ENCODE measurements at places on chromosomes 16 and 17.

DNA sequence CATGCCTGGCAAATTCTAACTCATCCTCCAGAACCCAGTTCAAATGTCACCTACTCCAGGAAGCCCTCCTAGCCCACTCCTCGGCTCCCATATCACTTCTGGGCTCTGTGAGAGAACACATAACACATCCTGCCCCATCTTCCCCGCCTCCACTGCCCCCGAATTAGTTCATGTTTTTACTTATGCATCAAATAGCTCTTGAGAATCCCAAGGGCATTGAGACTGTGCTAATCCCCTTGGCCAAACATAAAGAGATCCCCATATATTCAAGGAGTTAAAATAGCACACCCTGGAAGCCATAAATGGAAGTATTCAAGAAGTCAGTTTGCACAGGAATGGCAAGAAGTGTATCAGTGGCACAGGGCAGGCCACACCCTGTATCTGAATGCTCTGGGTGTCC is 2.0 kb upstream of the CREBBP start:
- DNase-seq: no peak

DNA sequence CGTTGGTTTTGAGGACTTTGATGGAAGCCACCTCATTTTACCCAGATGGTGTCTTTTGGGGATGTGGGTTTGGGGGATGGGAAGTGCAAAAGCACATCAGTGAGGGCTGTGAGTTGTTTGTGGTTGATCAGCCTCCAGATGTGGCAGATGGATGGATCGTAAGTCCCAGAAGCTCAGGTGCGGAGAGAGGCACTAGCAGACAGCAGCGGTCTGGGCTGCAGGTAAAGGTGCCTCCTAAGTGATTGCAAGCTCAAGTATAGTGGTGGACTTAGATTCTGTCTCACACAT is 18.0 kb downstream of the HS3ST3B1 start:
- DNase-seq: no peak

DNA sequence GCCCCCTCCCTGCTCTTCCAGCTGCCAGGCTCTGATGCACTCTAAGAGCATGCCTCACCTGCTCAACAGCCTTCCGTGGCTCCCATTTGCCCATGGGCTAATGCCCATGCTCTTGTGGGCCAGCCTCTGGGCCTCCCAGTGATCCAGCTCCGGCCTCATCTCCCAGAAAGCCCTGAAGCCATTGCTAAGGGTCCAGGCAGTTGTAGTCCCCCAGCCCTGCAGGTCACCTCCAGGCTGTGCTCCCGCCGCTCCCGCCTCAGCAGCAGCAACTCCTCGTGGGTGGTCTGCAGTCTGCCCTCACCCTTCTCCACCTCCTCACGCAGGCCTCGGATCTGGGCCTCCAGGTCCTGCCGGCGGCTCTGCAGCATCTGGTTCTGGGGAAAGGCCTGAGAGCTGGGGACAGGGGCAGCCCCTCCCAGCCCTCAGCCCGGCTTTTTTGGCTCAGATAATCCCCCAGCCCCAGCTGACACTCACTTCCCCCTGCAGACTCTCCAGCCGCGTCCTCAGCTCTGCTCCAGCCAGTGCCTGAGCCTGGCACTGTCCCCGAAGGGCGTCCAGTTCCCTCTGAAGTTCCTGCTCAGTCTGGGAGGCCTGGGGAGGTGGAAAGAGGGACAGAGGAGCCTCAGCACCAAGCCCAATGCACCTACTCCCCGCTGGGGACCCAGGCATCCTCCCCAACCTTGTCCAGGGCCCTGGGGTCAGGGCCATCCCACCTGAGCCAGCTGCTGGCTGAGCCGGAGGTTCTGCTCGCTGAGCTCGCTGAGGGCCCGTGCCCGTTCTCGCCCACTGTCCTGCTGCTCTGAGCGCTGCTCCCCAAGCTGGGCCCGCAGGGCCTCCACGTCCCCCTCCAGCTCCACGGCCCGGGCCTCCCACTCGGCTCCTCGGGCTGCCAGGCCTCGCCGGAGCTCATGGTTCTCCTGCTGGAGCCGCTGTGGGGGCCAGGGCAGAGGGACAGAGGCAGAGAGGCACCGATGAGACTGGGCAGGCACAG is 6.2 kb downstream of the BICDL2 start:
- DNase-seq: no peak

DNA sequence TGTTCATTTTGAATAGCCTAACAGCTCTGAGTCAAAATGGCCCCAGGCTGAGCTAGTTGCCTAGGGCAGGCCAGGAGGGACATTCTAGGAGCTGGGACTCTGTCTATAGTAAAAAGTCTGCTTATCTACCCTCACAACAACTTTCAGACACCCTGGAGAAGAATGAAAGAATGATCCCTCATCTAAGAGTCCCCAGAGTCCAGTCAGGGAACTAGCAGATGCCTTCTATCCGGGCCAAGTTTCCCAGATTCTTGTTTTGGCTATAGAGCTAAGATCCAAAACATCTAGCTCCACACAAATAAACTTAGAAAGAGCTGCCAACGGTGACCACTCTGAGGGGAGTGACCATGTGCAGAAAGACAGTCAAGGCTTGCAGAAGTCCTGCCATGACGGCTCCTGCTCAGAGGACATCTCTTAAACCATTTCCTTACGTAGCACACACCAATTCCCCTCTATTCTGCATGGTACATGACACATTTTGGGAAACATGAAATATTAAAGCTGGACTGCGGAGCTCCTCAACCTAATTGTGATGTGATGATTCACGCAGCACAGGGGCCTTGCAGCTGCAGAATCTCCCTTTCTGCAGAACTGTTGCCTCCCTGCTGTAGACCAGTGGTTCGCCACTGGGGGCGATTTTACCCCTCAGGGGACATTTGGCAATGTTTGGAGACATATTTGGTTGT is 24.2 kb downstream of the FAM20A start:
- peak; percentile 13 for DNase-seq

- no peak for DNase-seq
Observed at GRCh38 chr17:80474961-80475909, 1.2 kb downstream of the NPTX1 start.

DNA sequence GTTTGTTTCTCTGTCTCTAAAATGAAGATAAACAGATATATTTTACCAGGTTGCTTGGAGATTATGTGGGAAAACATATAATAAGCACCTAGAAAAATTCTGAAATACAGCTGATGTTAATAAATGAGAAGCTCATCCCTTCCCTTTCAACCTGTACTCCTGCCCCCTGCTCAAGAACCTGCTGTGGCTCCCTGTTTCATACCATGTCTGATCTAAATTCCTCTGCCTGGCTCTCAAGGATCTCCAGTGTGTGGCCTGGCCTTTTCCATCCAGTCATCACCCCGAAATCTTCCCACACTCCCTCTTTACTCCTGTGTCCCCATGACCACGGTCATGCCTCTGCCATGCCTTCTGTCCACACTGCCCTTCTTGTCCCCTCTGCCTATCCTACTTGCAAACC is 19.4 kb upstream of the DLX4 start:
- no peak for DNase-seq

- DNase-seq: no peak
Observed at GRCh38 chr17:2897605-2898004, 101.4 kb downstream of the RAP1GAP2 start.

DNA sequence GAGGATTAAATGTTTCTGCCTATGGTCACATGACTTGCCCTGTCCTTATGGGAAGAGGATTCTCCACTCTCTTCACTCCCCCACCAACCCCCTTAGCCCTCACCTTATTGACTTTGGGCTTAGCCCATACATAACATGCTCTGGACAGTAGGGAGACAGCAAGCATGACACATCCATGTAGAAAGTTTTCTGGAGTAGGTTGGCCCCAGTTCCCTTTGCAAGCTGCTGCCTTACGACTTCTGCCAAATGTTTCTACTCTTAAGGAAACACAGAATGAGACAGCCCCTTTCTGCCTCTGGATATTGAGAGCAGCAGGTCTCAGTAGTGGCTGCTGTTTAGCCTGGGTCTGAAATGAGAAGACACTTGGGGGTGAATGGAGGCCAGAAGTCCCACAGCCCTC is 282.2 kb downstream of the MAP2K6 start:
- no peak for DNase-seq

- DNase-seq: no peak
Observed at GRCh38 chr16:31206776-31207175, 4.2 kb upstream of the PYCARD start.

DNA sequence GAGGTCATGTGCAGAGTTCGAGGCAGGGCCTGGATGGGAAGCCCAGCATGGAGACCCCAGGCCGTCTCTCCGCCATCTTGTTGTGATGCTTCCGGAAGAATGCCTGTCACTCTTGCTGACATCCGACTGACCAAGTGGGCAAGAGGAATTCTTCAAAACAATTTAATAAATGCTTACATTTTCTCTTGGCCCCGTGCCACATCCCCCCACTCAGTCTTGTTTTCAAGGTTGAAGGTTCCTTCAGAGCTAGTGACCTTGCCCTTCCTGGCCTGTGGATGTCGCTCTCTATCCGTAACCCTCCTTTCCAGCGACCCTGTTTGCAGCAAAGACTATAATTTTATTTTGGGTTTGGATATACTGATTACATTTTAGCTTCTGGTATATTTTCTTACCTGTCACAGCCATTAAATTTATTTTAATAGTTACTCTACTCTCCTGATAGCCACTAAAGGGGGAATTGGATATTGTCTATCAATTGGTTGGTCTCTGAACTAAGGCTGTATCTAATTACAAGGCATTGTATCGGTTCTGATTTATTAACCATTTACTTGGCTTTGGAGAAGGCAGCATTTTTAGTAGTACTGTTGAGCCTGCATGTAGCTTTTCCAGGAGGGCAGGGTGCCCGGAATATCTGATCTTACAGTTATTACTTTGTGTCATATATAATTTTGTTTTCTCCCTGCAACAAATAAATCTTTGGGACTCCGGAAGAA is 264.5 kb downstream of the WWOX start:
- DNase-seq: no peak

- DNase-seq: no peak
Observed at GRCh38 chr17:58060596-58061191, 22.5 kb upstream of the DYNLL2 start.

DNA sequence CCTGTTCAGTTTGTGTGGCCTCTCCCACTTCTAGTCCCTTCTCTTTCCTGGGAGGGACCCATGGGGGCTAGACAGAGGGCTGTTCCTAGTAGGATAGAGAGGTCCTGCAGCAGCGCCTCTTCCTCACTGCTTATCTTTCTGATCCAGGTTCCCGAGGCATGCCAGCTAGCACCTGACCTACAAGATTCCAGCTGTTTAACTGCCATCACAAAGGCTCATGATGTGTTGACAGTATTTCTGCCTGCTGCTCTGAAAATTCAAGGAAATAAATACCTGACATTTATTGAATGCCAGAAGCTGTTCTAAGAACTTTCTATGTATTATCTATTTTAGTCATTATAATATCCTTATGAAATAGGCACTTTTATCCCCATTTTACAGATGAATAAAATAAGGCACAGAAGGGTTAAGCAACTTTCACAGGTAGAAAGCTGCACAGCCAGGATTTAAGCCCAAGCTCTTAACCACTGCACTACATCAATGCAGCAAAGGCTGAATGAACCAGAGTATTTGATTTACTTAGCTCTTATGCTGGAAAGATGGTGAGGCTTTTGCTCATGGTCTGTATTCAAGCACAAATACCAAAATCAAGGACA is 38.8 kb downstream of the HEATR6 start:
- no peak for DNase-seq

- no peak for DNase-seq
Observed at GRCh38 chr16:14446796-14447195, 183.3 kb downstream of the PARN start.

GRCh38 chr16:87809150-87809902 is 43.5 kb upstream of the KLHDC4 start:
- no peak for DNase-seq

- no peak for DNase-seq
Observed at GRCh38 chr16:66364117-66364958, 2.2 kb upstream of the CDH5 start.

DNA sequence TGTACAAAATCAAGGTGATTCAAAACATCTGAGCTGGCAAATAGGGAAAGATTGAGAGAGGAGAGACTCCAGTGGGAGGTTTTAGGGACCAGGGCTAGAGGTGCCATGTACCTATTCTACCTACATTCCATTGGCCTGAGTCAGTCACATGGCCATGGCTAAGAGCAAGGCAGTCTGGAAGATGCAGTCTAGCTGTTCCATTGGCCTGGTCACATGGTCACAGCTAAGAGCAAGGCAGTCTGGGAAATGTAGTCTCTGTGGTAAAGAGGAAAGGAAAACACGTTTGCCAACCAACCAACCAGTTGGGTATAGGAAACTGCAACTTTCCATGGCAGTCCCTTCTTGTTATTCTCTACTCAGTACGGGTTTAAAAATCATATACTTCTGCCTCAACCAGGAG is 369.1 kb downstream of the XYLT1 start:
- no peak for DNase-seq

- DNase-seq: peak; percentile 91
Observed at GRCh38 chr16:55494994-55495421, 13.9 kb upstream of the LPCAT2 start.

GRCh38 chr16:65306722-65307121 is 184.9 kb upstream of the CDH11 start:
- DNase-seq: no peak

GRCh38 chr17:4585638-4585994 is 1.3 kb downstream of the SMTNL2 start:
- DNase-seq: no peak

- DNase-seq: no peak
Observed at GRCh38 chr17:14337596-14338079, 36.8 kb downstream of the HS3ST3B1 start.

DNA sequence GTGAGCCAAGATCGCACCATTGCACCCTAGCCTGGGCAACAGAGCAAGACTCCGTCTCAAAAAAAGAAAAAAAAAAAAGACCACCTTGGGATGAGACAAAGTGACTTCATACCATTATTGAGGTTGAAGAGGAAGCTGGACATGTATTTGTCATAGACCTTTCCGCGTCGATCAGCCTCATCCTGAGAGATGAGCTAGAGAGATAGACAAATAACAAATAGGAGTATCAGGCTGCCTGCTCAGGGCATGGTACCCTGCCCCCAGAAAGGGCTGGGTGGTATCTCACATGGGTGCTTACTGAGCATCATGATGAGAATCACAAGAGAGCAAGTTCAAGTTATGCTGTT is 22.1 kb downstream of the CNTNAP1 start:
- DNase-seq: no peak
